NCI-H1092 (cell line): ENCODE measurements at places on chromosomes 2 and 18.

DNA sequence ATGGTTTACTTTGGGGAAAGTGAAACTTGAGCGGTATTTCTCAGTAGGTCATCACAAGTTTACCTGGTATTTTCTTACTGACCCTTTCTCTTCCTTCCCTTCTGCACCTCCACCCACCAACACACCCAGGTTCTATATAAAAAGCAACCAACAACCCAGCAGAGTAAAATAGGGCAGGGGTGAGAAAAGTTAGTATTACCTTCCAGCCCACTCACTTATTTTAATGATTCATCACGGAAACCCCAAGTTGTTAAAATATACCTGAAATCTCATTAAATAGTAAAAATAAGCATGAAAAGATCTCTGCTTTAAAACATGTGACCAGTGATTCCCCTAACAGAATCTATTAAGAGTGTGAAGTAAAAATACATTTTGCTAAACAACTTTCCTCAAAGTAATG, 306.1 kb downstream of the ZEB2 start:
- no peak for DNase-seq

DNA sequence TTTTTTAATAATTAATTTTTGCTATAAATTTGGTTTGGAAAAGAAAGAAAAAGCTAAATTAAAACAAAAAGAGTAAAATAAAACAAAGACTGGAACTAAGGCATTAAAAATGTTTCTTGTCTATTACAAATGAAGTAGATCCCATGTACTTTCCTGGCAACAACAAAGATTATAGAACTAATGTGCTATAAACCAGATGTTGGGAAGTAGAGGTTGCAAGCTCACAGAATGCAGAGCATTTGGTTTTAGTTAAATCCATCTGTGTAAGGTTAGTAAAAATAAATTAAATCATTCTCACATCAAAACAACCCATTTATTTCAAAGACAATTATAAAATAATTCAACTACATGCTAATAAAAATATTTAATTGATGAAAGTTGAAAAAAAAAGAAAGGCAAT, 157.2 kb upstream of the ZC3H15 start:
- no peak for DNase-seq

DNA sequence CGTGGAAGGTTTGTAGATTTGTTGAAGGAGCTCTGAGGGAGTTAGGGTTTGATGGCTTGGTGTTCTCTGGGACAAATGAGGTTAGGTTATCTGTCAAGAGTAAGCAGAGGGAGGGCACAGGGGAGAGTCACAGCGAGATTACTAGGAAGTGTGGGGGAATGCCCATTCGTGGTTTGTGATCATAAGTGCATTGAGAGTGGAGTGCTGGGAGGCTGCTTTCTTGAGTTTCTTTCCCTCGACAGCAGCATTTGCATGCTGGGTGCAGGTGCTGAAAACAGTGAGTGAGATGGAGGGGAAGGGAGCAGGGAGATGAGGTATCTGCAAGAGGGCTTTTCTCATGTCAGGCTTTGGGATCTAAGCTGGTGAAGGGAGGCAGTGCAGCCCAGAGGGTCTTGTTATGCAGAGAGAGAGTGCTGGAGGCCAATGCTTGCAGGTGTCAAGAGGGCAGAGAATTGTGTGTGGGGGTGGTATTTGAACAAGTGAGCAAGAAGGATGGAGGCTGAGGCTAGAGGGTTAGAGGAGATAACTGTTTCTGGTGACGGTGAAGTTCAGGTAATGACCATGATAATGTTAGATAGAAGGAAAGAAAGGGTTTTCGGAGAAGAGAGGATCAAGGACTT, 8.8 kb downstream of the RALB start:
- DNase-seq: no peak

DNA sequence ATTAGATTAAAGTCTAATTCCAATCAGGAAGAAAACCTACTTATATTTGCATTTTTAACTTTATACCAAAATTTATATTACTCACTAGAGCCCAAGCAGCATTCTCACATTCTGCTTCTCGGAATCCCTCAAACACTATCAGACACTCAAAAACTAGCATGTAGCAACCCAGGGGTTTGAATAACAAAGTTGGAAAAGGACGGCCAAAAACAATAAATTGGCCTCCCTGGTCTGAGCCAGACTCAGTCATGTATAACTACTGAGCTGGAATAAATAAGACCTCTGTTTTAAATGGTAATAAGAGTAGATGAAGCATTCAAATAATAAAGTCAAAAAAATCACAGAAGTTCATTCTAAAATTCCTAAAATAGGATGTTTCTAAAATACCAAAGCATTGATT, 290.9 kb downstream of the IRS1 start:
- no peak for DNase-seq

GRCh38 chr2:216195565-216196029, 86.4 kb downstream of the XRCC5 start:
- no peak for DNase-seq

DNA sequence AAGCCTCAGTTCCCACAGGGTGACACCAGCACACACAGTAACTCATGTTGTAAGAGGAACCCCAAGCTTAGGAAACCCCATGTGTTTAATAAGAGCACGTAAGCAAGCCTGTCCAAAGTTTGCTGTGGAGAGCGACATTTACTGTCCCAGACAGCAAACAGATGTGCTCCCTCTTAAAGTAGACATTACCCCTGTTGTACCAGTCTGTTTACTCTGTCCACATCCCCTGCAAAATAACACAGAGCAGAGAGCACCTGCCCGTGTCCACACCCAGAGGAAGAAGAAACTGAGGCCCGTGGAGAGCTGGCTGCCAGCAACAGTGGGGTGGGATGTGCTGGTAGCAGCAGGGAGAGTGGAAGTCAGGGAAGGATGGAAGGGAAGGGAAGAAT, 243.5 kb downstream of the GBX2 start:
- DNase-seq: no peak

- peak; percentile 44 for DNase-seq
These were observed 100.5 kb downstream of the CAPN13 start for GRCh38 chr2:30706534-30707303.

- DNase-seq: no peak
These were observed 51.9 kb downstream of the VRK2 start for GRCh38 chr2:58098254-58099095.

- no peak for DNase-seq
These were observed 44.5 kb downstream of the RPE start for GRCh38 chr2:210046851-210047500.
